ENCODE measurements at places on chromosomes 16 and 17. TPM values are rescaled to one million over a fixed set of nuclear protein-coding genes. Genes with fewer than 3 reads are reported as not detected.

Gene RASD1
- polyA plus RNA-seq = not detected

Gene PTGES3L
- not detected for polyA plus RNA-seq

Gene LRRC37A
- 2.1 TPM for polyA plus RNA-seq

Gene ACSF2
- 2.6 TPM for polyA plus RNA-seq

Gene RPL27
- polyA plus RNA-seq = 2,713 TPM

Gene PPY
- polyA plus RNA-seq = not detected

Gene TMEM204
- polyA plus RNA-seq = 186 TPM

Gene BRIP1
- 1.2 TPM for polyA plus RNA-seq

Gene FAM20A
- polyA plus RNA-seq = not detected

Gene PRR29
- polyA plus RNA-seq = 6.0 TPM

Gene FOXC2
- polyA plus RNA-seq = not detected

Gene CIBAR2
- not detected for polyA plus RNA-seq

Gene EVPL
- polyA plus RNA-seq = 0.08 TPM

Gene GP1BA
- polyA plus RNA-seq = not detected

Gene CTRB2
- not detected for polyA plus RNA-seq

Gene EFCAB5
- 0.25 TPM for polyA plus RNA-seq

Gene C1QL1
- not detected for polyA plus RNA-seq

Gene SCRN2
- polyA plus RNA-seq = 34.8 TPM

Gene ALOX15B
- polyA plus RNA-seq = not detected

Gene SMTNL2
- polyA plus RNA-seq = not detected

Gene GINS2
- 1.3 TPM for polyA plus RNA-seq

Gene CBX8
- 1.9 TPM for polyA plus RNA-seq

Gene KRT14
- polyA plus RNA-seq = not detected

Measured in naive thymus-derived CD4-positive, alpha-beta T cell (primary cell).